ENCODE measurements at places on chromosomes 2 and 18.

- DNase-seq = no peak
These were observed 25.8 kb upstream of the MAP3K20 start for GRCh38 chr2:173049831-173050230.

DNA sequence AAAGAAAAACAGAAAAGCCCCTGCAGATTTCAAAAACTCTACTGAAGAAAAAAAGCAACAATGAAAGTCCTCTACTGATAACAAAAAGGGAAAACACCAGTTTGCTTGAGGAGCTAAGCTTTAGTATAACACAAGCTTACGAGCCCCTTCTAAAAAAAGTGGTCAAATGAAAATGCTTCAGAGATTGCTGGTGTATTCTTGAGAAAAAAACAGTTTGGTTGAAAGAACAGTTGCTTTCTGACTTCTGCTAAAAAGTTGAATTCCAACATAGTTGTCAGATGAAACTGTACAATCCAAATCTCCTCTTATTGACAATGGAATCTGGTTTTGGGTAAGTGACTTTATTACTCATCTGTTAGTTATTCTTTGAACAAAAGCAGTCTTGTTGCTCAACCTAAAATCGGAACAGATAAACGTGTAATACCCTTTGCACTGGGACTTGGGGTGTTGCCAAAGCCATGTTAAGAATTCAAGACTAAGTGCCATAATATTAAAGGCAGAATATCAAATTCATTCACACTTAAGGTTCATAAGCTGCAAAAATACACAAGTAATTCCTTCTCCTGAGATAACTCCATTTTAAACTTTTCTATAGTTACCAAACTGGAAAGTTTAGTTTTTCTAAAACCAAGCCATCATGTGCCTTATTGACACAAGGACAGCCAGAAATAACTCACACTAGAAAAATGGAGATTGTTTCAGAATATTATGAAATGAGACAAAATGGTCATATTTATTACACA, 45.3 kb upstream of the SPAG16 start:
- no peak for DNase-seq

DNA sequence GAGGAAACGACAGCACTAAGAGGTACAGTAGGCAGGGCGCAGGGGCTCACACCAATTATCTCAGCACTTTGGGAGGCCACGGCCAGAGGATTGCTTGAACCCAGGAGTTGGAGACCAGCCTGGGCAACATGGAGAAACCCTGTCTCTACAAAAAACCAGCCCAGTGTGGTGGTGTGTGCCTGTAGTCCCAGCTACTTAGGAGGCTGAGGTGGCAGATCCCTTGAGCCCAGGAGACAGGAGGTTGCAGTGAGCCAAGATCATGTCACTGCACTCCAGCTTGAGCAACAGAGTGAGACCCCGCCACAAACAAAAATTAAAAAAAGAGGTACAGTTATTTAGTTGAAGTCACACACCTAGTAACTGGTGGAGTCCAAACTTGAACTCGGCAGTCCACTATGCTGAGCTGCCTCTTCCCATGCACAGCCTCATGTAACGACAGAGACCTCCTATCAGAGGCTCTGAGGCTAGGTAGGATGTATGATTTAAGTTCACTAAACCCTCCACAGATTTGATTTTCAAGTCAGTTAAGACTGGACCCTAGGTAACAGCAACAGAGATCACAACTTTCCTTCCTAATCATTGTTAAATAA, 8.7 kb downstream of the STK17B start:
- DNase-seq = no peak

DNA sequence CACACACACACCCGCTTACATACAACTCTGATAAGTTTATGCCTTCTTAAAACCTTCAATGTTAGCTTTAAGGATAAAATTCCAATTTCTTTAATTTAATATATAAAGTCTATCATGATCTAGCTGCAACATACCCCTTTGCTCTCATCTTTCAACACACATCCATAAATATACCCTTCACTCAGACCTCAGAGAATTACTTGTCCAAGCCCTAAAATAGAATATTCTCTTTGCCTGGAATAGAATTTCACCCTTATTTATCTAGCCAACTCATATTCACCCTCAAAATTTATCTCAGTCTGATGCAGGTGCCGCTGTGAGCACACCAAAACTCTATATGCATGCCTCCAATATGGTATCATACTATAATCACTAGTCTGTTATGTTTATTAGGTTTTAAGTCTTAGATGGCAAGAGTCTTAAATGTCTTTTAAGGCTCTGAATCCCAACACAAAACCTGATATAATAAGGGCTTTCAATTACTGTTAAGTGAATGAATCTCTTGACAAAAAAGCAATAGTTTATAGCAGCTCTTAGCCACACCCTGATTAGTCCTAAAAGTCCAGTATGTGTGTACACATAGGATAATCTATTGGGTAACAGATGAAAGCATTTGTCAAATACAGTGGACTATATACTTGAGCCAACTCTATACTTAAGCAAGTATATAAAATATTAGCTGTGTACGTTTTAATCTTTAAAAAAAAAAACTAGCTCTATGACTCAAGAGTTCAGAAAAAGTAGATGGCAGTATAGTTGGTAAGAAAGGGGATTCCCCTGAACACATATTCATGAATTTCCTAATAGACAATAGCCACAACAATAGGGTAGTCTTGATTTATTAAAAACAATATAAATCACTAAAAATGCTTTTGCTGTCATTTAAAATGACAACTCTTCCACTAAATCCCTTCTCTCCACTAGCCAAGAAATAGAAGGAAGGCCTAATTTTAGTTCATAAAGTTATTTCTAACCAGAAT, 144.5 kb downstream of the EXOC6B start:
- DNase-seq = no peak

DNA sequence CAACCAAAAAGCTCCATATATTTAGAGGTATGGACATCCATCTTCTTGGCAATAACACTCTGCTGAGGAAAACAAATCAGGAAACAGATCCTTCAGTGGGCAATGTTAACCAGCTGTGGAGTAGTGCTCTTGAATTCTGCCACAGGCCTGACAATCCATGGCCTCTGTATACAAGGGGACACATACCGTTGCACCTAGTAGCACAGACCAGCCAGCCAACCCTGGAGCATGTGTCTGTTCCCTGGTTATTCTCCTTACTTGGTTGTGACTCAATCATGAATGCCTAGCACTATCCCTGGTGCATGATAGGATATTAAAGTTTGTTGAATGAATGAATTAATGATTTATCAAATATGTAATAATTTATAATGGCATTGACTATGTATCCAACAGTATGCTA, 261.4 kb upstream of the MGAT5 start:
- no peak for DNase-seq
